Glutamatergic neuron (in vitro differentiated cells): ENCODE measurements at places on chromosomes 1 and 21.

- DNase-seq = no peak
These were observed 28.8 kb downstream of the ZP4 start for GRCh38 chr1:237861944-237862343.

DNA sequence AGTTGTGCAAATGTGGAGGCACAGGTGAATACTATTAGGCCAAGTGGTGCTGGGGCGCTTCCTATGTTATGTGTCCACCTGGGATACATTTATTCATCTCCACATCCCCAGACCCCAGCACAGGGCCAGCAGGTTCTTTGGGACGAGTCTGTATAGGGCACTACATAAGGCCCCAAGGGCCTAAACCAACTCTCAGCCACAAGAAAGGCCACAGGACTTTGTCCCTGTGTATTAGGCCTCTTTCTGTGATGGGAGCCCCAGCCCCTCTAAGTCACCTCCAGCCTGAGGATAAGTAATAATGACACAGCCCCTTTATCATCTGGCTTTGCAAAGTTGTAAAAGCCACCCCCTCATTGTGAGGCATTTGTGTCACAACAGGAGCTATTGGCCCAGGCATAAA is 79.2 kb upstream of the CD1D start:
- DNase-seq = no peak

GRCh38 chr1:162070094-162070748 is 730 bp downstream of the NOS1AP start:
- no peak for DNase-seq

GRCh38 chr1:175599212-175599705 is 144.1 kb downstream of the TNR start:
- peak; percentile 70 for DNase-seq

GRCh38 chr1:4447778-4448420 is 206.5 kb upstream of the AJAP1 start:
- no peak for DNase-seq

DNA sequence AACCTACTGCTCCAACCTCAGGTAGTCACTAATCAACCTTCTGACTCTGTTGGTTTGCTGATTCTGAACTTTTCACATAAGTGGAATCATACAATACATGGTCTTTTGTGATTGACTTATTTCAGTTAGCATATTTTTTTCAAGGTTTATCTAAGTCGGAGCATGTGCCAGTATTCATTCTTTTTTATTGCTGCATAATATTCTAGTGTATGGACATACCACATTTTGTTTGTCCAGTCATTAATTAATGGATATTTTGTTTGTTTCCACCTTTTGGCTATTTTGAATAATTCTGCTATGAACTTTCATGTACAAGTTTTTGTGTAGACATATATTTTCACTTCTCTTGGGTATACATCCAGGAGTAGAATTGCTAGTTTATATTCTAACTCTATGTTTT is 53.0 kb upstream of the LRRN2 start:
- no peak for DNase-seq

DNA sequence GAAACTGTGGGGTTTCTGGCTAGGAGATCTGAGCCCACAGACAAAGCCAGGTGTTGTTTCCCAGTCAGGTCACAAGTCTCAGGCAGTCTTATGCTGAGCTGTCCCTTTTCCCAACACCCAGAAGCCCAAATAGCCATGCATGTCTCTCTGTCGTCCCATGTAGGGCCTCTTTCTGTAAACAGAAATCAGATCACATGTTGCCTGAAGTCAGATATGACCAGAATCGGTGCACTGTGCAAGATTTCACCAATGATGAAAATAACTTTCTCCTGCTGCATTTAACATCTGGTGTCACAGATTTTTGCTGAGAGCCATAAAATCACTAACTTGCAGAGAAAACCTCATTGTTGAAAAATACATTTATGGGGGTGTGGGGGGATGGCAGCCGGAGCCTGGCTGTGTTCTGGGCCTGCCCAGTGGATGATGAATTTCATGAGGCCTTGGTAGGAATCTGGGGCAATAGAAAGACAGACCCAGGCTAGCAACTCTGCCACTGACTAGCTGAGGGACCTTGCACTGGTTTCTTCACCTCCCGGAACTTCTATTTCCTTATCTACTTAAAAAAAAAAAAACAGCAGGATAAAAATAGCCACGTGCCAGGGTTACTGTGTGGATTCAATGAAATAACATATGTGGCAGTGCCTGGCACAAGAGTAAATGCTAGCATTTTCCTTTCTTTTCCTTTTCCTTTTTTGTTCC is 158.8 kb upstream of the NFIA start:
- no peak for DNase-seq

DNA sequence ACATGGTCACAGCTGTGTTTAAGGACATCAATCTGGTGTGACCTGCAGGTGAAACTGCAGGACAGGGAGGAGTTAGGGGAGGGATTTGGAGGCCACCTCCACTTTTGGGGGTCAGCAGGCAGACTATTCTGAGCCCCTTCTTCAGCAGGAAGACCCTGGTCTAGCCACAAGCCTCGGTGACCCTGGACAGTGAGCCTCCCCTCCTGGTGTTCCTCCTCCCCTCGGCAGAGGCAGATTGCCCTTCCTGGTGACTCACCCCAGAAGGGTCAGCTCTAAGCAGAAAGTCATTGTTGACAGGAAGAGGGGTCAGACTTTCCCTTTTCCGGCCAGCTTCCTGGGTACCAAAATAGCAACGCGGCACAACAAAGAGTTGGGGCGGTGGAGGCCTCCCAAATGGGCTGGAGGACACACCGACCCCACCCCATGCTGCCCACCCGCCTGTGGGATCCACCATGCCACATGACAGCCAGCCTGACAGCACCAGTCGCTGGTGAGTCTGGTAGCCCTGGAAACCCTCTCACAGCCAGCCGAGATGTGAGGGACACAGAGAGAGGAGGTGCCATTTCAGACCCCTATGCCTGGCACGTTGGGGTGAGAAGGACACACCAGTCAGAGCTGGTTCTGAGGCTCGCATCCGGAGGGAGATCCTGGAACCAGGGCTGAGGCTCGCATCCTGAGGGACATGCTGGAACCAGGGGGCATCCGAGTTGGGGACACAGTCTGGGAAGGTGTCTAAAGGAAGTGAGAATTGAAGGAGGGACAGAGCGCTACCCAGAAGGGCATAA is 14.7 kb upstream of the CSF1 start:
- no peak for DNase-seq

DNA sequence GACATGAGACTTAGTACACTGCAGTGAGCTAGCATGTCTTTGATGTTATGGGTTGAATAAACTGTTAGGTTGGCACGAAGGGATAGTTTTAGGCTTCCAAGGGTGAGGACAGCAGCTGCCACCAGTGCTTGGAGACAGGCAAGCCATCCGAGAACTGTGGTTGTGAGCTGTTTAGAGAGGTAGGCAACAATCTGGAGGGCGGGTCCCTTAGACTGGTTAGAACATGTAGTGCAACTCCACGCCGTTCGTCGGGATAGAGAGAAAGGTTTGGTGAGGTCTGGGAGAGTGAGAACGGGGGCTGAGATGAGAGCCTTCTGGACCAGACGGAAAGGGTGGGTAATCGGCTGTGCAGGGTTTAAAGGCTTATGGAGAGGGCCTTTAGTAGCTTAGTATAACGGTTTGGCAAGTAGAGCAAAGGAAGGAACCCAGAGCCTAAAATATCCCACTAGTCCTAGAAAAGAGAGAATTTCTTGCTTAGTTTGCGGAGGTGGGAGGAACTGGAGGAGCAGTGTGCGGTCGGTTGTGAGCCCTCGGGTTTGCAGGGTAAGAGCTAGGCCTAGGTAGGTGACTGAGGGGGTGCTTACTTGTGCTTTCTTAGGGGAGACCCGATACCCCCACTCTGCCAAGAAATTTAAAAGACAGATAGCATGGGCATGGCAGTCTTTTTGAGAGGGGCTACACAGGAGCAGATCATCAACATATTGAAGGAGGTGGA is 72.8 kb downstream of the CNST start:
- DNase-seq = no peak

DNA sequence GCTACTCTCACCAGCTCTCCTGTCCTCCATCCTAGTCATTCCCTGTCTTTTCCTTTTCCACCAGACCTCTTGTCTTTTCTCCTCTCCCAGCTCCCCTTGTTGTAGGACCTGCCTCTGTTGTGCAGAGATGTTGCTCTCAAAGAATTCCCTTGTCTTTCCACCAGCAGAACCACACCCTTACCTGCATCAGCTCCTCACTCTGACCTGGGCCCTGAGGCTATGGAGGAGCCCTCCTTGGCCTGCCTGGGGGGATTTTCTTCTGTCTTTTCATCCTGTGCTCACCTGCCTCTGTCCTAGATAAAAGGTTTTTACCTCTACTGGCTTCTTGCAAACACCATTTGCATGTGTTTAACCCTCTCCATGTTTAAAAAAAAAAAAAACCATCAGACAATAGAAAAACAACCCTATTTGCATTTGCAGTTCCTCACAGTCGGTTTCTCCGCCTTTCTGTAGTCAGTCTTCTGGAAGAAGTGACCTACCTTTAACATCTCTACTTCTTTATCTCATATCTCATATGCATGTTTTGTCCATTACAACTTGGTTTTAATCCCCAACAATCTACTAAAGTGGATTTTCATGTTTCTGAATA is 12.1 kb downstream of the FCRL5 start:
- DNase-seq = no peak

GRCh38 chr21:27586326-27586725 is 619.4 kb upstream of the ADAMTS5 start:
- no peak for DNase-seq

- no peak for DNase-seq
These were observed 102.4 kb downstream of the BRINP2 start for GRCh38 chr1:177273141-177273540.

DNA sequence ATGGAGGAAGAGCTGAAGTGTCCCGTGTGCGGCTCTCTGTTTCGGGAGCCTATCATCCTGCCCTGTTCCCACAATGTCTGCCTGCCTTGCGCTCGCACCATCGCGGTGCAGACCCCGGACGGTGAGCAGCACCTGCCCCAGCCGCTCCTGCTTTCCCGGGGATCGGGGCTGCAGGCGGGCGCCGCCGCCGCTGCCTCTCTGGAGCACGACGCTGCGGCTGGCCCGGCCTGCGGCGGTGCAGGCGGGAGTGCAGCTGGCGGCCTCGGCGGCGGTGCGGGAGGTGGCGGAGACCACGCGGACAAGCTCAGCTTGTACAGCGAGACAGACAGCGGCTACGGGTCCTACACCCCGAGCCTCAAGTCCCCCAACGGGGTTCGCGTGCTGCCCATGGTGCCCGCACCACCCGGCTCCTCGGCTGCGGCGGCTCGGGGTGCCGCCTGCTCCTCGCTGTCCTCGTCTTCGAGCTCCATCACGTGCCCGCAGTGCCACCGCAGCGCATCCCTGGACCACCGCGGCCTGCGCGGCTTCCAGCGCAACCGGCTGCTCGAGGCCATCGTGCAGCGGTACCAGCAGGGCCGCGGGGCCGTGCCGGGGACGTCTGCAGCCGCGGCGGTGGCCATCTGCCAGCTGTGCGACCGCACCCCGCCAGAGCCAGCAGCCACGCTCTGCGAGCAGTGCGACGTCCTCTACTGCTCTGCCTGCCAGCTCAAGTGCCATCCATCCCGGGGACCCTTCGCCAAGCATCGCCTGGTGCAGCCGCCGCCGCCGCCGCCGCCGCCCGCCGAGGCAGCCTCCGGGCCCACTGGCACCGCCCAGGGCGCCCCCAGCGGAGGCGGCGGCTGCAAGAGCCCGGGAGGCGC is 1.3 kb downstream of the TRIM67 start:
- DNase-seq = peak; percentile 68

DNA sequence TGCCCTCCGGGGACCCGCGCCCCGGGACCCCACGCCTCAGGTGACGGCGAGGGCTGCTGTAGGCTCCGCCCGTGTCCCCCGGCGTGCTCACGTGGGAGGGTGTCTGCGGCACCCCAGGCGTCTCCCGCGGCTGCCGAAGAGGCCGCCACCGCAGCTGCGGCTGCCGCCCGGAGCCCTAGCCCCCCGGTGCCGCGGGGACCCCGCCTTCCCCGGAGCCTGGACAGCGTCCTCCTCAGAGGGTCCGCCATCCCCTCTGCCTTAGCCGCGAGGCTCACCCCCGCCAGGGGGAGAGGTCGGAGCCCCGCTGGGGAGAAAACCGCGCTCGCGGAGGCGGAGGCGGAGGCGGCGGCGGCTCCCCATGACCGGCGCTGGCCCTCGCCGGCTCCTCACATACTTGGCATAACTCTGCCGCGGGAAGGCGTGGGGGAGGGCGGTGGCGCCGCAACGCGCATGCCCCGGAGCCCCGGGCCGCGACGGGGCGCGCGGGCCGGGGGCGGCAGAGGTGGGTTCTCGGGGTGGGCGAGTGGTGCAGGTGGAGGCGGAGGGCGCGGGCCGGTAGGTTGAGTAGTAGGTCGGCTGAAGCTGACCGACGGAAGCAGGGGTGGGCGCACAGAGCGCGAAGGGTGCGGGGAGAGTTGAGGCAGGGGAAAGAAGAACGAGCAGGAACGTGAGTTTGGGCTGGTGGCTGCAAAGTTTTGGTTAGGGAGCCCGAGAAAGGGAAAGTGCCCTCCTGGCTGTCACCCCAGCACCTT is 700 bp upstream of the SYDE2 start:
- peak; percentile 58 for DNase-seq

DNA sequence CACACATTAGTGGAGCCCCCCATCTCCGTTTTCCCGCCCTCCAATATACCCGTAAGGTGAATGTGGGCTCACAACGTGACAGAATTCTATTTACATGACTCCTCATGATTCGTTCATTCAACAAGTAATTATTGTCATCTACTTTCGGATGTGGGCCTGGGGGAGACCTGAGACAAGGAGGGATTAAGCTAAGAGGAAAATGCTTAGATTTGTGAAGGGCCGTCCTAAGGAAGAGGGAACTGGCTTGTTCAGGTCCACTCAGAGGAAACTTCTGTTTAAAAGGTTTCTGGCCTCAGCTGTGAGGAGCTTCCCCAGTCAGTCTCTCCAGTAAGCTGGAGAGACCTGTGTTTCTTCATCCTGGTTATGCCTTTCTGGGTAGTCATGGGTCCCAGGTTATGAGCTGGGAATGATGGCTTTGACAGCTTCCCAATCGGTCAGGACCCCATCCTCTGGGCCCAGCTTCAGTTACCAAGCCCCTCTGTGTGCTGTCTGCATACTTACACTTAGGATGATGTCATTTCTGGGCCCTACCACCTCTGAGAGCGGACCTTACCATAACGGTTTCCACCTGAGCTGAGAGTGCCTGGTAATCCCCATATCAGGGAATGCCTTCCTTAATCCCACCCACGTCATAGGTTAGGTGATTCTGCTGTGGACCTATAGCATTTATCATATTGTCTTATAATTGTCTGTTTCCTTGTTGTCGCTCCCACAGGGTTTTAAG is 687 bp upstream of the ERI3 start:
- no peak for DNase-seq

- DNase-seq = no peak
These were observed at the start of gene PLA2G4A for GRCh38 chr1:186828611-186829454. Gene PLA2G4A, plus strand, starts transcription at chr1:186828949. Its CDS starts 25,406 bp downstream, at chr1:186854355.

GRCh38 chr1:95058974-95059373 is 13.8 kb downstream of the ALG14 start:
- no peak for DNase-seq

- peak; percentile 13 for DNase-seq
These were observed 36.4 kb downstream of the IGFN1 start for GRCh38 chr1:201226859-201227488.

- DNase-seq = peak; percentile 68
These were observed at the start of gene HAPLN2 for GRCh38 chr1:156618853-156619581. Gene HAPLN2, plus strand, starts transcription at chr1:156619415. Its CDS starts 4,076 bp downstream, at chr1:156623491.

DNA sequence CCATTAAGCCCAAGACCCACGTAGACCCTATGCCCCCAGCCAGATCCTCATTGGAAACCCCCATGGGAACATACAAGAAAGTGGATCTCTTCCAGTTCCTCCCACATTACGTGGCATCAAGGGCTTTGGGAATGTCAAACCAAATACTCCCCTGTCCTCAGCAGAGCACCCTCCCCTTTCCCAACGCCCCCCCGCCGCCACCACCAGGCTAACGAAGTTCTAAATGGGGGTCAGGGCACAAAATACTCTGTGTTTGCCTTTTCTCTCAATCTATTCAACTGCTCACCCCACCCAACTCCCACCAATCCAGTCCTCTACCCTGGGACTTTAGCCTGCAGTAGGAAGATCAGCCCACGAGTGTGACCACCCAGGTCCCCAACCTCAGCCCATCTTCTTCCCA is 24.5 kb downstream of the NEK2 start:
- no peak for DNase-seq
